NB4 (cell line): ENCODE measurements at places on chromosomes 1 and 21.

- DNase-seq: no peak
Observed at GRCh38 chr1:107140703-107141490, at the start of gene NTNG1. Gene NTNG1 (plus strand): TSS chr1:107141039.

DNA sequence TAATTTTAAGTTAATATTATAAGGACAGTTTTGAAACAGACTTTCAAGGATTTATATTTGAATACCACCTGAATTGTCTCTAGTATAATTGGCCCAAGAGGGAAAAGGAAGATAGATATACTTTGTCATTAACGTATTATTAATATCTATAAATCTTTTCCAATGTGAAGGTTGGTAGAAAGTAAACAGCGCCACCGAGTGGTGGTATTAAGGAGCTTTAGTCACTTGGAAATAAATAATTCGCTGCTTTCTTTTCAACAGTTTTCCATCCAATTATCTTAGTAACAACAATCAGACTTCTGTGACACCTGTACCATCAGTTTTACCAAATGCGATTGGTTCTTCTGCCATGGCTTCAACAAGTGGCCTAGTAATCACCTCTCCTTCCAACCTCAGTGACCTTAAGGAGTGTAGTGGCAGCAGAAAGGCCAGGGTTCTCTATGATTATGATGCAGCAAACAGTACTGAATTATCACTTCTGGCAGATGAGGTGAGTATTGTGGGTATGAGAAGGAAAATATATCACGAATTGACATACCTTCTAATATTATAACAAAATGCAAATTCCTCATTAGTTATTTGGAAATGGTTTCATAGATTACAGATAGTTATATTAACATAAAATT is 37.7 kb downstream of the SH3GLB1 start:
- peak; percentile 45 for DNase-seq

GRCh38 chr1:7535016-7535415 is 236.1 kb upstream of the VAMP3 start:
- DNase-seq: no peak

- DNase-seq: no peak
Observed at GRCh38 chr1:2459757-2460156, 16.3 kb upstream of the PLCH2 start.

GRCh38 chr1:155272466-155273342 is 600 bp downstream of the CLK2 start:
- DNase-seq: no peak

DNA sequence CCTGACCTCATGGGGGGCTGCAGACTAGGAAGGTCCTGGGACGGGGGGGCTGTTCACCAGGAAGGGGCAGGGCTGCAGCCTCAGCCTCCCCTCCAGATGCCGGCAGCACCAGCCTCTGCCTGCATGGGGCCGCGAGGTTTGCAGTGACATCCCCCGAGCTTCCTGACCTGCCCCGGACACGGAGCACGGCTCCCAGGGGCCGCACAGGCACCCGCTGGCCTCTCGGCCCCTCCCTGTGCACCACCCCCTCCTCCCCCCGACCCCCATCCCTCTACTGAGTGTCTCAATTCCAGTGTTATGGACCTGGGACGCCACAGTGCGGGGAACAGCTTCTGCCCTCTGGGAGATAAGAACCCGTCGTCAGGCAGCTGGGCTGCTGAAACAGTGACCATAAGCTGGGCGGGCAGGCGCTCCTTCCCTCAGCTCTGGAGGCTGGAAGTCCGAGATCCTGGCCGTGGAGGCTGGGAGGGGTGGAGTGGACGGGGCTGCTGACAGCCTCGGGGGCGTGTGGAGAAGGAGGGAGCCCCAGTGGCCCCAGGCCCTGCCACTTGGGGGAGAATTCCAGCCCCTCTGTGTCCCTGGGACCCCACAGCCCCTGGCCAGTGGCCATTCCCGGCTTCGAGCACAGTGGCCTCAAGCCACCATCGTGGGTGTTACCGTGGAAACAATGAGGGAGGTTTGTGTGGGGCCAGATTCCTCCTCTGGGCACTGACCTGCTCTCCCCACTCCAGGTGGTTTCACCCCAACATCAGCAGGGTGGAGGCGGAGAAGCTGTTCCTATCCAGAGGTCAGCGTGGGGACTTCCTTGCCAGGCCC is 11.6 kb downstream of the RNF223 start:
- DNase-seq: no peak

DNA sequence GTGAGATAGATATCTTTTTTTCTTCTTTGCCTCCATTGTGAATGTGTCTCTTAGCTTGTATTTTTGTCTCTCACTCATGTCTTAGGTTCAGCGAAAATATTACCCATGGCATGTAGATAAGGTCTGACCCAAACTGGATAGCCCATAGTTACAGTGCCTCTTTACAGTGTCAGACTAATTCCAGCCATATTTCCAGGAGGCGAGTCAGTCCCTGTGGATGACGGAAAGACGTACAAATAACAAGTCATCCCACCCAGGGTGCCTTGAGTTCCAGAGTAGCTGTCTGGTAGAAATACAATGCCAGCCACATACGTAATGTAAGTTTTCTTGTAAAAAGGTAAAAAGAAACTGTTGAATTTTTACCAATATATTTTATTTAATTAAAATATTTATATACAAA is 157.3 kb downstream of the ZNF281 start:
- no peak for DNase-seq

DNA sequence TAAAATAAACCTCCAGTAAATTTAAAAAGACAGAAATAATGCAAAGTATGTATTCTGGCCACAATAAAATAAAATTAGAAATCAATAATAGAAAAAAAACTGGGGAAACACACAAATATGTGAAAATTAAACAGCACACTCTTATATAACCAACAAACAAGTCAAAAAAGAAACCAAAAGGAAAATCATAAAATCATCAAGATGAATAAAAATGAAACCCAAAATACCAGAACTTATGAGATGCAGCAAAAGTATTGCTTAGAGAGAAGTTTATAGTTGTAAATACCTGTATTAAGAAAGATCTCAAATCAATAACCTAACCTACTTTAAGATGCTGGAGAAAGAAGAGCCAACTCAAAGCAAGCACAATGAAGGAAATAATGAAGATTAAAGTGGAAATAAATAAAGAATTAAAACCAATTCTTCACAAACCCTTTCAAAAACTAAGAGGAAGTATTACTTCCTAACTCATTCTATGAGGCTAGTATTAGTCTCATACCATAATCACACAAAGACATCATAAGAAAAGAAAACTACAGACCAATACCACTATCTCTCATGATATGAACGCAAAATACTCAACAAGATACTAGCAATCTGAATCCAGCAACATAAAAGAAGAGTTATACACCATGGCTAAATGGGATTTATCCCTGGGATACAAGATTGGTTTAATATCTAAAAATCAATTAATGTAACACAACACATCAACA is 6.4 kb upstream of the KRTAP10-3 start:
- no peak for DNase-seq

GRCh38 chr1:1151306-1151705 is 22.4 kb upstream of the TTLL10 start:
- DNase-seq: no peak

GRCh38 chr1:55474168-55474786 is 259.1 kb upstream of the USP24 start:
- peak; percentile 37 for DNase-seq

GRCh38 chr21:30227633-30228404 is 11.9 kb upstream of the CLDN8 start:
- DNase-seq: peak; percentile 65

DNA sequence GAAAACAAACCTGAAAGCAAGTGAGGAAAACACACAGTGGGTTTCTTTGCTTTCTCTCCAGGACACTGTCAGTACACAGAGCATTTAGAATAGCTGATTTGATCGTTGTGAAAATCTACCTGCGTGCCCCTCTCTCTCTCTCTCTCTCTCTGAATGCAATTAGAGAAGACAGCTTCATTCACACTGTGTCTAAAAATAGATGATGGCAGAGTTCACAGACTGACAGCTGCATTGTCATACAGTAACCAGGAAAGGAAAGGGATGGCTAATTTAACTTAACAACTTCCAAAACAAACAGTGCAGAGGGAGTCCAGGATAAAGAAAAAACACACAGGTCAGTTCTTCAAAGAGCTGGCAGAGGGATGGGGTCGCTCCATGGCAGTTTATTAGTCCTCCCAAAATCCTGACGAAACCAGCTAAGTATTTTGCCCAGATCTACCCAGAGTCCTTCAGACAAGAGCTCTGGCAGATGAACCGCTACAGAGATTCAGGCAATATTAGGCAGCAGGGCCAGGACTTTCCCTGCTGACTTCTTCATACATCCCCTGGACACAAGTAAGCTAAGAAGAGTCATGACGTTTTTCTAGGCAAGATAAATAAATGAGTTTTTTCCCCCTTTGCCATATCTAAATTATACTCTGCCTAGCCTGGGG is 58.9 kb downstream of the WLS start:
- no peak for DNase-seq

- no peak for DNase-seq
Observed at GRCh38 chr21:9763807-9764206, 757.6 kb upstream of the TPTE start.

GRCh38 chr1:101356604-101357443 is 120.0 kb downstream of the S1PR1 start:
- no peak for DNase-seq

DNA sequence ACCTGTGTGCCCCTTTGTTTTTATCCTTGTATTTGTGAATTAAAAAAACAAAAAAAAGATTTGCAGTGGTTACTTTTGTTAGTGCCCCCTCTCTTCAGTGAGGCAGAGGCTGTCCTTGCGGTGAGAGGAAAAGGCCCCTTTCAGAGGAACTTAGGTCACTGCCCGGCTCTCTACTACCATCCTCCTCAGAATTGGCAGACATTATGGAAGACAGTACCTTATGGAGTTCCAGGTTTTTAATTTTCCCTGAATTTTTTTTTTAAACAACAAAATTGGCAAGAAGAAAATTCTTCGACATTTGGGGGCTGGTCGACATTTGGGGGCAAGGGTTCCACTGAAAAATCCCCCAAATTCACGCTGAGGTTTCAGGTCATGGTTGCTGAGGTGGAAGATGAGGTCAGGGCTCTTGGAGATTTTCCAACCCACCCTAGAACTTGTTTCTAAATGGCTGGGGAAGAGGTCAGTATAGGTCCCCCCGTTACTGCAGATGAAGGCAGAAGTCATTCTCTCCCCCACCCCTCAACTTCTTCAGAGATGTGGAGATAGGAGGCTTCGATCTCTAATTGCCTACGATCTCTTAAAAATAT is 5.3 kb downstream of the RXFP4 start:
- no peak for DNase-seq

GRCh38 chr1:206049293-206049692 is 3.7 kb upstream of the RHEX start:
- no peak for DNase-seq

DNA sequence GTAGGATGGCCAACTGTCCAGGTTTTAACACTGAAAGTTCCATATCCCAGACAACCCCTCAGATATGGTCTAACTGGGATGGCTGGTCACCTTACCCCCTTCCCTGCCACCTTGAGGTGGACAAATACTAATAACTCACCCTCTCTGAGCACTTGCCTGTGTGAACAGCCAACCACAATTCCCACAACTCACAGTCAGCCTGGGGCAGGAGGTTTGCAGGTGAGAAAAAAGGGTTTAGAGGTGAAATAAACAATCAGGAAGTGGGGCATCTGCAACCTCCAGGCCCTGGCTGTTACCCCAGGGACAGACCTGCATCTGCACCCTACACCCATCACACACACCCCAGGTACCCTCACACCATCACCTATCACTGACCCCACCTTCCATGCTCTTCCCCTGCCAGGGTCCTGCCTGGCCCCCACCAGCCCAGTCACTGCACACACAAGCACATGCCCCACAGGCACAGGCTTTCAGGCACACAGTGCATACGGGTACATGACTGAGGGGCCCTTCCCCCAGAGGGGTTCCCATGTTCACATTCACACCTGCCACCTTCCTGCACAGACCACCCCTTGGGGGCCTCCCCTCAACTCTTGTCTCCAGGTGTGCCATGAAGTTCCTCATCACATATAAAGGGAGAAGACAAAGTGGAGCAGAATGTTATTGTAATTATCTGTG is 679.5 kb downstream of the MATN1 start:
- DNase-seq: no peak

DNA sequence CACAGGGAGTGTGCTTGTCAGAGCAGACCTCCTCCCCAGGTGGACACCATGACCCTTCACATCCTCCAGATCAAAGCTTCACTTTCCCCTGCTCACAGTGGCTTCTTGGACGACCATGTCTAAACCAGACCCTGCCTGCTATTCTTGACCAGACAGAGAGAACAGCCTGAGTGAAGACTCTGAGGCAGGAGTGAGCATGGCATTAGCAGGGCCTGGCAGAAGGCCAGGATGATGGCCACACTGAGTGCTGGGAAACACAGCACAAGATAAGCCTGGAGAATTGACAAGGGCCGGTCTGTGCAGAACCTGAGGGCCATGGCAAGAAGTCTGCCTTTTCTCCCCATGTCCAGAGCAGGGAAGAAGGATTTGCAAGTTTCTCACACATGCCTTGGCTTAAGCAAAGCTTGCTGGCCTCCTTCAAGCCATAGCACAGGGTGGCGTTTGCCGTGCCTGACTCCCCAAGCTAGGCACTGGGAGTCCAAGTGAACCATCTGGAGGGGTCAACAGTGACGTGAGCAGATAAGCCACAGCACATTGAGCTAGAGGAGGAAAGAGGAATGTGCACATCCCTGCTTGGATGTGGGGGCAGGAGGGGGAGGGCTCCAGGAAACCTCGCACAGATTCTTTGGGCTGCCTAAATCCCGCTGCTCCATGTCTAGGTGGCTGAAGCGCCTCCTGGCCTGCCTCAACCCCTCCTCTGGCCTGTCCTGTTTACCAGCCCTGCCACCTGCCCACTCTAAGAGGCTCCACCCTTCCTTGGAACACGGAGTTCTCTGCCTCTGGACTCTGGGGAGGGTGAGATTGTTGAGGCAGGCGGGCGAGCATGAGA is 87.1 kb downstream of the CD58 start:
- no peak for DNase-seq

DNA sequence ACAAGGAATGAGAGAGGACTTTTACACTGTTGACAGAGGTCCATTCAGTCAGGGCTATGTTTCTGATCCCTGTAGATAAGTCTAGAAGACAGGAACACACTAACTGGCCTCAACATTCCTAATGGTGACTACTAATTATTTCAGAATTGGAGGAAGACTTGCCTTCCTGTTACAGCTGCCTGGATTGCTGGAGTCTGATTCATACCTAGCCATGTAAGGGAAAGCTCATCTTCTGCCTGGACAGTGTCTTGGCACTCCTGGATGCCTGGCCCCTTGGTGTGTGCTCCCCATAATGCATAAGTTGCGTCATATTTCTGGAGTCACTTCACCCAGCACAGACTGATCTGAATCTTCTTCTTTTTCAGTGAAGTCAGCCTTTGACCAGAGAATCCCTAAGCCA is 326.0 kb upstream of the RUNX1 start:
- no peak for DNase-seq

DNA sequence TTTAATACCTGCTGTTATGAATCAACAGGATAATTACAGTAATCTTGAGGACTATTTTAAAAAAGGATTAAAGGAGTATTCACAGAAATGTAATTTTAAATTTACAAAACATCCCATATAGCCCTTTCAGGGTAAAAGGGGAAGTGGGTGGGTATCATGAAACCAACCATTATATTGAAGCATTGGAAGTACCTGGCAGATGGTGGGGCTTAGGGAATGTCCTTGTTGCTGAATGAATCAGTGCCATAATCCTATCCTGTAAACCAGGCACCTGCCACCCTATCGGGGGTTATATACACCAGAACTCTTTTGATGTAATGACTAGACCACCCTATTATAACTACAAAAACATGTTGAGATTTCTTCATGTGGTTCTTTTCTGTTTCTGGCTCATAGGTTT is 30.4 kb downstream of the CDC14A start:
- DNase-seq: peak; percentile 12

- no peak for DNase-seq
Observed at GRCh38 chr21:29860346-29860745, 79.5 kb downstream of the GRIK1 start.
